PC-3 (cell line): ENCODE measurements at places on chromosomes 1 and 21. TPM values are rescaled to one million over a fixed set of nuclear protein-coding genes. Genes with fewer than 3 reads are reported as not detected.

- DNase-seq: peak; percentile 95
These were observed 1.3 kb downstream of the CNN3 start for GRCh38 chr1:94925561-94926125.

- DNase-seq: no peak
These were observed 10.9 kb upstream of the SLC27A3 start for GRCh38 chr1:153764310-153764709.

GRCh38 chr1:150810958-150811659, 3.0 kb upstream of the CTSK start:
- no peak for DNase-seq

DNA sequence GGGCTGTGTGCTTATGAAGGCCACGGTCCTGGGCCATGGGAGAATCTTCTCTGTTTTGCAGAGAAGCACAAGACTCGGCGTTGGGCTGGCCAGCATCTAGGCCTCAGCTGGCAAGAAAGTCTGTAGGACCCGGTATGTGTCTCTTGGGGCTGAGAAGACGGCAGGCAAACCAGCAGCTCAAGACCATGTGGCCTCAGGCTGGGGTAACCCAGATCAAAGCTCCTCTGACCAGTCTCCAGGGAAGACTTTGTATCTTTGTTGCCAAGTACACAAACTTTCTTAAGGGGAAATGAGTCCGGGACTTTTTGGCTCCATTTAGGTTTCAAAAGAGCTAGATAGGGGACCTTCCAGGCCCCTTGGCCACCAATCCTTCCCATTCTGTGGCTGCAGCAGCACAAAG, 60.1 kb downstream of the PTP4A2 start:
- no peak for DNase-seq

DNA sequence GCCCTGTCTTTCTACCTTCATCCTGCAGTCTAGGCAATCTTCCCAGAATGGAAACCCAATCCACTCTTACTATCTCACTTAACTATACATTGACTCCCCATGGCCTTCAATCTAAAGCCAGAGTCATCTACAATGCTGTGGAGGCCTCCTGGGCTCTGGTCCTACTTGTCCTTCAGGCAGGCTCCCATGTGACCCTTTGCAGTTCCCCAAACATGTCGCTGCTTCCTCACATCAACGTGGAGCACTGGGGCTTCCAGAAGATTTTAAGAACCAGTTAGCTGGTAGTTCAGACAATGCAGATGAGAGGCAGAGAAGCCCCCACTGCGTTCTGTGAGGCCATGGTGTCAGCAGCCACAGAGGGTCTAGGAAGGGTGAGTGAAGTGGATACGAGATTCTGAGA, 18.6 kb downstream of the LYPD8 start:
- DNase-seq: no peak

GRCh38 chr1:85940656-85941306, 215.8 kb downstream of the COL24A1 start:
- DNase-seq: no peak

DNA sequence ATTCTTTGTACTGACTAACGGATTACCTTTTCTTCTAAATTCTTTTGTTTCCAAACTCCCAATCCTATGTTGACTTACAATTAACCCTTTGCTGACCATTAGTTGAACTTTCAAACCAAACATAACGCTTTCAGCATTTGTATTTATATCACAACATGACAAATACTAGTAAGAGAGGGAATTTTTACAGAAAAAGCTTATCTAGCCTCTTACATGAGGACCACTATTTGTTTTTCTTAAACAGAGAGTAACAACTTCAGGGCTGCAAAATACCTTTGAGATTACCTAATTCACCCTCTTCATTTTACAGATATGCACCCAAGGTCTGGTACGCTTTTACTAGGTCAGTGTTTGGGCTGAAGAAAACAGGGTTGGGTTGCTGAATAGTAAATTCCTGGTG, 45.0 kb upstream of the CXADR start:
- DNase-seq: no peak

- peak; percentile 81 for DNase-seq
These were observed 2.8 kb upstream of the SPSB1 start for GRCh38 chr1:9289711-9290485.

SLC2A5 gene
- not detected in 2 replicates for total RNA-seq

OR4F29 gene
- not detected in 2 replicates for total RNA-seq

PLPP3 gene
- total RNA-seq: 32.8 and 41.0 TPM in 2 replicates

FCRLA gene
- total RNA-seq: not detected in 2 replicates

B3GALT5 gene
- total RNA-seq: 0.58 and 1.5 TPM in 2 replicates

CAPN8 gene
- 5.9 and 11.1 TPM in 2 replicates for total RNA-seq

OR2AK2 gene
- 0.11 TPM in 1 of 2 replicates, not detected in the other for total RNA-seq

RPS27 gene
- total RNA-seq: 1,964 and 2,544 TPM in 2 replicates

EPHA8 gene
- total RNA-seq: 0.07 TPM in 1 of 2 replicates, not detected in the other
